ENCODE measurements at places on chromosomes 4 and X. TPM values are rescaled to one million over a fixed set of nuclear protein-coding genes. Genes with fewer than 3 reads are reported as not detected.

Gene AVPR2
- not detected for total RNA-seq

Gene CPE
- 116 TPM for total RNA-seq

Gene NFKB1
- 17.3 TPM for total RNA-seq

Gene PRDM8
- 7.8 TPM for total RNA-seq

Gene NLGN4X
- 0.08 TPM for total RNA-seq

Gene MAGEA10
- not detected for total RNA-seq

Gene TEX13C
- total RNA-seq, result not detected

Gene ANTXR2
- total RNA-seq, result 271 TPM

Gene RUFY3
- 64.8 TPM for total RNA-seq

Gene NXF2B
- not detected for total RNA-seq

DNA sequence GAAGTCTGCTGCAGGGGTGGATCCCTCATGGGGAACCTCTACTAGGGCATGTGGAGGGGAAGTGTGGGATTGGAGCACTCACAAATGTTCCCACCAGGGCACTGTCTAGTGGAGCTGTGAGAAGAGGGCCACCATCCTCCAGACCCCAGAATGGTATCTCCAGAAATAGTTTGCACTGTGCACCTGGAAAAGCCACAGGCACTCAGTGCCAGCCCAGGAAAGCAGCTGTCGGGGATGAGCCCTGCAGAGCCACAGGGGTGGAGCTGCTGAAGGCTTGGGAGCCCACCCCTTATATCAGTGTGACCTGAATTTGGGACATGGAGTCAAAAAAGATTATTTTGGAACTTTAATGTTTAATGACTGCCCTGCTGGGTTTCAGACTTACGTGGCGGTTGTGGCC is 25.0 kb upstream of the LDOC1 start:
- DNase-seq, result no peak

GRCh38 chr4:134727696-134728095 is 526.1 kb upstream of the PABPC4L start:
- no peak for DNase-seq

GRCh38 chrX:80513625-80514024 is 93.4 kb downstream of the TENT5D start:
- no peak for DNase-seq

DNA sequence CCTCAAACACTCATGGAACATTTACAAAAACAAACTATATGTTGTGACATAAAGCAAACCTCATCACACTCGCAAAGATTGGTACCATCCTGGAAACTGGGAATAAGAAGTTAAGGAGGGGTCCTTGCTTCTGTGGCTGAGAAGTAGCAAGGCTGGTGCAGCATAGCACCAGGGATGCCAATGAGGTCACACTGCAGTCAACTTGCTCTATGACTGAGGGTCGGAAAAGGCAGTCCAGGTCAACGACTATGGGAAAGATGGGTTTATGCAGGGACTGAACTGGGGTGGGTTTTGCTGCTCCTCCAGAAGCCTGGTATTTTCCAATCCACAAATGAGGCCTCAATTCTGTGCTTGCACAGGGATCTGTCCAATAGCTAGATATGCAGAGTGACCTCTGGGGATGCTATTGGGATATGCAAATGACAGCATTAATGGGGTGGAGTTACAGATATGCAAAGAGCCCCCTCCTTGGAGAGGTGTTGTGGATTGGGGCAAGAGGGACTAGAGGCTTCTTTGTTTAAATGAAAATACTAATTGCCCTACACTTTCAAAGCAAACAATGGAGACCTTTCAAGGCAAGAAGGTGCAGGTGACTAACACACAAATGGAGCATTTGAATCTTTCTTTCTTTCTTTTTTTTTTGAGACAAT is 7.2 kb upstream of the IL13RA1 start:
- DNase-seq, result no peak

- DNase-seq, result no peak
These were observed 4.1 kb downstream of the AFM start for GRCh38 chr4:73485596-73485995.

GRCh38 chrX:10124506-10125247 is 32.1 kb upstream of the CLCN4 start:
- no peak for DNase-seq

DNA sequence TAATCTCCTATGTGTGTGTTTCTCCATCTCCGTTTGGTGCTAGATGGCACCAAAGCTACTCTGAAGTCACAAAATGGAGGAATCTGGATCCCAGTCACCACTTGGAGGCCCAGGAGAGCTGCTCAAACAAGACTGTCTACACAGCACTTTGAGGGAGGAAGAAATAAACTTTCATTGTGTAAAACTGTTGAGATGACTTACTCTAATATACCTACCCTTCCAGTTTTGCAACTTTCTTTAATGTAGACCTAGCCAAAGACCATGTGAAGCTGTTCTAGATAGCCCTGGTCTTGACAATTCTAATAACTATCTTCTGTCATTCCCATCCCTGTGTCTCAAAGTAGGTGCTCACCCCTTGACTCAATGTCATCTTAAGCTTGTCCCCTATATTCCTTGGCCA is 52.8 kb upstream of the TAB3 start:
- DNase-seq, result no peak

- DNase-seq, result no peak
These were observed 30.3 kb downstream of the COPS4 start for GRCh38 chr4:83065266-83065665.

- DNase-seq, result peak; percentile 26
These were observed 1487.3 kb downstream of the PCDH7 start for GRCh38 chr4:32207456-32207855.

DNA sequence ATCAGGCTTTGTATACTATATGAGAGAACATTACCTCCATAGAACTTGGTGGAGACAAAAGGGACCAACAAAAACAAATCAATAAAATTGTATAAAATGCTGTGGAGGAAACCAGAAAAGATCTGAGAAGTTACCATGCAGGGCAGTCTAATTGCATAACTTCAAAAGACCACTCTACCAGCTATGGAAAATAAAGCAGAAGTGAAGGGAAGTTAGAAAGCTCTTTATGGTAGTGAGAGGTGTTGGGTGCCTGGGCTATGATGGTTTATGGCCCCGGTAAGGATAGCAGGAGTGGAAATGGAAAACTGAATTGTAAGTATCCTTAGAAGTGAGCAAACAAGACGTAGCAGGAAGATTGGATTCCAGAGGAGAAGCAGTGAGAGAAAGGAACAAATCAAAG is 3.1 kb downstream of the TMEM184C start:
- no peak for DNase-seq

DNA sequence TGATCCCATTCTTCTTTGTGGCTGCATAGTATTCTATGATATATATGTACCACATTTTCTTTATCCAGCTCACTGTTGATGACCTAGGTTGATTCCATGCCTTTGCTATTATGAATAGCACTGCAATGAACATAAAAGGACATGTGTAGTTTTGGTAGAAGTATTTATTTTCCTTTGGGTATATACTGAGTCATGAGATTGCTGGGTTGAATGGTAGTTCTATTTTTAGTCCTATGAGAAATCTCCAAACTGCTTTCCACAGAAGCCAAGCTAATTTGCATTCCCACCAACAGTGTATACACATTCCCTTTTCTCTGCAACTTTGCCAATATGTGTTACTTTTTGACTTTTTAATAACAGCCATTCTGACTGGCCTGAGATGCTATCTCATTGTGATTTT is 278.3 kb downstream of the PCDH18 start:
- DNase-seq, result peak; percentile 54

DNA sequence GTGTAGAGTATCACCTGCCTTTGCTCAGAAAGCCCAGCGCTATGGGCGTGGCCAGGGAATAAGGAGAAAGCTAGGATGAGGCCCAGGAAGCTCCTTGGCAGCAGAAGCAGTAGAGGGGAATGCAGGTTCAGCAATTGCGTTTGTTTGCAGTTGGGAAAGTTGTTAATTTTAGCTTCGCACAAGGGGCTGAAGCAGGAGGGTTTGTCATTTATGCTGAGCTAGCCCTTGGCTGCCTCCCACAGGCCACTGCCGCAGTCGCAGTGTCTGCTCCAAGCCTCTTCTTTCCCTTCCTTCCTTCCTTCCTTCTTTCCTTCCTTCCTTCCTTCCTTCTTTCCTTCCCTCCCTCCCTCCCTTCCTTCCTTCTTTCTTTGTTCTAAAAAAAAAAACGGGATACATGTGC is 21.5 kb downstream of the FRMPD3 start:
- no peak for DNase-seq

- no peak for DNase-seq
These were observed 78.8 kb upstream of the GPR174 start for GRCh38 chrX:79065696-79066095.

DNA sequence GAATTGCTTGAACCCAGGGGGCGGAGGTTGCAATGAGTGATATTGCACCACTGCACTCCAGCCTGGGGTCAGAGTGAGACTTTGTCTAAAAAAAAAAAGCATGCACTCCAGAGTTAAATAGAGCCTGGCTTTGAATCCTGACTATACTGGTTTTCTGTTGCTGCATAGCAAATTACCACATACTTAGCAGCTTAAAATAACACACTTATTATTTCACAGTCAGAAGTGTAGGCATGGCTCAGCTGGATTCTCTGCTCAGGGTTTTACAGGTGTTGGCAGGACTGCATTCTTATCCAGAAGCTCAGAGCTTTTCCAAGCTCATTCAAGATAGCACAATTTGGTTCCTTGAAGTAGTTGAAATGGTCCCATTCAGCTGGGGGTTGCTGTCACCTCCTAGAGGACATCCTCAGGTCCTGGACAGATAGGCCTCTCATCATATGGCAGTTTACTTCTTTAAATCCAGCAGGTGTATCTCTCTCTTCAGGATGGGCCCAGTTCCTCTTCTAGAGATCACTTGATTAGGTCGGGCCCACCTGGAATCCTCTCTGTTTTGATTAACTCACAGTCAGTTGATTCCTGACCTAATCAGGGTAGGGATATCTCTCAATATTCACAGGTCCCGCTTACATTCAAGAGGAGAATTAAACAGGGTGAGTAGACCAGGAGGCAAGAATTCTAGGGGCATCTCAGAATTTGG is 26.8 kb downstream of the DOCK11 start:
- no peak for DNase-seq

DNA sequence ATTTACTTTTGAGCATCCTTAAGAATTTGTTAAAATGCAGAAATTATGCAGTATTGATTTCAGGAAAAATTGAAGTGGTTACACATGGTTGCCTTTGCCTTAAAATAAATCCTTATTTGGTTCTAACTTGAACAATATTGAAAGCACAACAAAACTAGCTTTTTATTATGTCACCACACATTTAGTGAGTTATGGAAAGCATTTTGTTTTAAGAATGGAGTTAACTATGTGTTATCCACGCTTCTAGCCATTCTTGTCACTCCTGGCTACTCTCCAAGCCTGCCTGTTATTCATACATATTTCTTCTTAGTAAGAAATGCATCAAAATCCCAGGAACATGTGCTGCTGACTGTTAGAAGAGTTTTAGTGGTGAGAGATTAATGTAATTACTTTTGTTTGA is 73.9 kb downstream of the FAT4 start:
- peak; percentile 77 for DNase-seq

DNA sequence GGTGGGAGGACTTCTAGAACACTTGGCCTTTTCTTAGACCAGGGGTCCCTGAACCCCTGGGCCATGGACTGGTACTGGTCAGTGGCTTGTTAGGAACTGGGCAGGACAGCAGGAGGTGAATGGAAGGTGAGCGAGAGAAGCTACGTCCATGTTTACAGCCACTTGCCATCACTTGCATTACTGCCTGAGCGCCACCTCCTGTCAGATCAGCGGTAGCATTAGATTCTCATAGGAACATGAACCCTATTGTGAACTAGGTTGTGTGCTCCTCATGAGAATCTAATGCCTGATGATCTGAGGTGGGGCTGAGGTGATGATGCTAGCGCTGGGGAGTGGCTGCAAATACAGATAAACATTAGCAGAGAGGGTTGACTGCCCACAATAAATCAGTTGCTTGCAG is 100.9 kb upstream of the IGFBP7 start:
- no peak for DNase-seq

DNA sequence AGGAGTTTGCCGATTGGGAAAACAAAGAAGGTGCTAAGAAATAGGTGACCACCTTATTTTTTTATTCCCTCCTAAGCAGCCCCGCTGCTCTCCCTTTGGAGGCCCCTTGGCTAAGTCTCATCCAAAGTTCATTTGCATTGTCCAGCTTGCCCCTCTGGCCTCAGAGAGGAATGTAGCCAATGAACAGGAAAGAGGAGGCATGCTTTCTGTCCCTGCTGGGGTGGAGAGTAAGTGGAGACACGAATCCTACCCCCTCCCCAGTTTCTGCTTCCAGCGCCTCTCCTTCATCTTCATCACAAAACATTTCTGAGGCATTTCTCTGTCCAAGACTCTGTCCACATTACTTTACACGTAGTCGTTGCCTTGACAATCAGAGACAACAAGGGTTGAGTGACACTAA is 38.7 kb downstream of the NLGN3 start:
- DNase-seq, result no peak

- no peak for DNase-seq
These were observed 19.5 kb downstream of the SMPX start for GRCh38 chrX:21738210-21738949.

DNA sequence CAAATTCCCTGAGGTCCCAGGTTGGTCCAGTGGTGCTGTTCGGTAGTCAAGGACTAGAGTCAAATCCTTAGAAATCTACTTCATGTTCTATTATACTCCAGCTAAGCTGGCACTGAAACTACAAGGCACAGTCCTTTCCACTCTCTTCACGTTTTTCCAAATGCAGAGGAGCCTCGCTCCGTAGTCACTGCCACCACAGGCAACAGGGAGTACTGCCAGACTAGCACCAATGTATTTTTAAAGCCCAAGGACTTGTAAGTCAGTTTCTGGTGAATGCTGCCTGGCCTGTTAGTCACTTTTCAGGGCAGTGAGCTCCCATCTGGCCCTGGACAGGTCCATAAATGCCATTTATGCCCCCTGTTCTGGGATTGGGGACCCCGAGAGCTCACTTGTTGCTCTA is 323.5 kb downstream of the FAM47A start:
- no peak for DNase-seq

GRCh38 chr4:152044331-152045036 is 283.7 kb upstream of the GATB start:
- no peak for DNase-seq

- no peak for DNase-seq
These were observed 9.2 kb downstream of the PDE6B start for GRCh38 chr4:634599-634985.

DNA sequence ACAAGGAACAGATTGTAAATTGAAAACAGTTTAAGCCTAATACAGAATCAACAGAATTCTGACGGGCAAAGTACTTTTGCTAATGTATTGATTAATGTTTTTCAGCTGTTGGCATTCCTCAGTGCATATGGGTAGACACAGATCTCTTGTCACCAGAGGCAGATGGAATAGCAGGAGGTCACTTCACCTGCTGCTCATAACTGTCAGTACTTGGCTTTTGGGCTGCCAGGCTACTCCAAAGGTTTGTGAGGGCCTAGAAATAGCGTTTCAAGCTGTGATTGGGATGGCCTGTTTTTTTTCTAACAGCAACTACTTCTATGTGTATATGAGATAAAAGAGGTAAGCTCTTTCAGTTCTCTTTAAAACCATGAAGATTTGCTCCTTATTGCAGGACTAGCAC is 307.5 kb upstream of the ANXA10 start:
- no peak for DNase-seq

- no peak for DNase-seq
These were observed 39.7 kb upstream of the BMP3 start for GRCh38 chr4:80990851-80991250.

GRCh38 chr4:80655662-80656061 is 320.1 kb downstream of the CFAP299 start:
- DNase-seq, result no peak
